ENCODE measurements at places on chromosomes 16 and 17. TPM values are rescaled to one million over a fixed set of nuclear protein-coding genes. Genes with fewer than 3 reads are reported as not detected.

CORO6 gene
- 31.6 TPM for total RNA-seq

GP1BA gene
- not detected for total RNA-seq

CTDNEP1 gene
- total RNA-seq, result 79.5 TPM

RHBDF1 gene
- 39.7 TPM for total RNA-seq

FBXW10B gene
- 0.95 TPM for total RNA-seq

SYT17 gene
- 1.2 TPM for total RNA-seq

SLC5A10 gene
- not detected for total RNA-seq

IL34 gene
- total RNA-seq, result 4.0 TPM

CES1 gene
- 95.9 TPM for total RNA-seq

WNK4 gene
- 0.05 TPM for total RNA-seq

PDILT gene
- total RNA-seq, result not detected

PIK3R5 gene
- total RNA-seq, result 18.0 TPM

TNS4 gene
- 0.14 TPM for total RNA-seq

HS3ST3A1 gene
- total RNA-seq, result 0.28 TPM

FBXO31 gene
- 58.5 TPM for total RNA-seq

SLC47A2 gene
- not detected for total RNA-seq

CES5A gene
- total RNA-seq, result not detected

KCNJ2 gene
- total RNA-seq, result 3.2 TPM

RPH3AL gene
- 11.2 TPM for total RNA-seq

SLC47A1 gene
- total RNA-seq, result 1.2 TPM

MT1F gene
- total RNA-seq, result 10.6 TPM

BFAR gene
- total RNA-seq, result 45.4 TPM

C1QL1 gene
- 0.19 TPM for total RNA-seq

NEURL4 gene
- 20.0 TPM for total RNA-seq

PRDM7 gene
- total RNA-seq, result not detected

MGAT5B gene
- 0.88 TPM for total RNA-seq

LGALS9B gene
- not detected for total RNA-seq

PRAC2 gene
- total RNA-seq, result not detected

ZNF19 gene
- 4.2 TPM for total RNA-seq

RMI2 gene
- 1.4 TPM for total RNA-seq

NCBP3 gene
- total RNA-seq, result 22.8 TPM

TNP2 gene
- total RNA-seq, result not detected

ASPA gene
- 9.7 TPM for total RNA-seq

CDH13 gene
- 32.0 TPM for total RNA-seq

TBC1D16 gene
- 38.9 TPM for total RNA-seq

CA7 gene
- not detected for total RNA-seq

SPECC1 gene
- total RNA-seq, result 59.1 TPM

CCL2 gene
- total RNA-seq, result 155 TPM

CD79B gene
- total RNA-seq, result 5.1 TPM

KRT25 gene
- not detected for total RNA-seq

USP31 gene
- total RNA-seq, result 13.0 TPM
